H1 (cell line): ENCODE measurements at places on chromosomes 13 and 19. TPM values are rescaled to one million over a fixed set of nuclear protein-coding genes. Genes with fewer than 3 reads are reported as not detected.

MCF2L gene
- total RNA-seq: 22.9 and 24.4 TPM in 2 replicates

ZNF85 gene
- total RNA-seq: 22.2 and 23.1 TPM in 2 replicates

FFAR3 gene
- total RNA-seq: not detected in 2 replicates

ZNF536 gene
- total RNA-seq: 0.09 and 0.33 TPM in 2 replicates

ETV2 gene
- total RNA-seq: 0.88 and 1.8 TPM in 2 replicates

FCGBP gene
- total RNA-seq: 2.9 and 3.1 TPM in 2 replicates

RAB20 gene
- total RNA-seq: 24.7 and 27.9 TPM in 2 replicates

S1PR5 gene
- total RNA-seq: 8.6 and 8.7 TPM in 2 replicates

EFNA2 gene
- 7.0 and 10.3 TPM in 2 replicates for total RNA-seq

ZNF556 gene
- not detected in 2 replicates for total RNA-seq

USHBP1 gene
- 6.5 and 7.5 TPM in 2 replicates for total RNA-seq

SRRM5 gene
- 0.11 and 0.25 TPM in 2 replicates for total RNA-seq

ERFL gene
- not detected in 2 replicates for total RNA-seq

C1QTNF9 gene
- not detected in 2 replicates for total RNA-seq

RFPL4A gene
- total RNA-seq: not detected in 2 replicates
